CD8-positive, alpha-beta T cell (primary cell): ENCODE measurements at places on chromosomes 7 and 10.

GRCh38 chr7:2446676-2447075 is 29.5 kb downstream of the GRIFIN start:
- no peak for DNase-seq

DNA sequence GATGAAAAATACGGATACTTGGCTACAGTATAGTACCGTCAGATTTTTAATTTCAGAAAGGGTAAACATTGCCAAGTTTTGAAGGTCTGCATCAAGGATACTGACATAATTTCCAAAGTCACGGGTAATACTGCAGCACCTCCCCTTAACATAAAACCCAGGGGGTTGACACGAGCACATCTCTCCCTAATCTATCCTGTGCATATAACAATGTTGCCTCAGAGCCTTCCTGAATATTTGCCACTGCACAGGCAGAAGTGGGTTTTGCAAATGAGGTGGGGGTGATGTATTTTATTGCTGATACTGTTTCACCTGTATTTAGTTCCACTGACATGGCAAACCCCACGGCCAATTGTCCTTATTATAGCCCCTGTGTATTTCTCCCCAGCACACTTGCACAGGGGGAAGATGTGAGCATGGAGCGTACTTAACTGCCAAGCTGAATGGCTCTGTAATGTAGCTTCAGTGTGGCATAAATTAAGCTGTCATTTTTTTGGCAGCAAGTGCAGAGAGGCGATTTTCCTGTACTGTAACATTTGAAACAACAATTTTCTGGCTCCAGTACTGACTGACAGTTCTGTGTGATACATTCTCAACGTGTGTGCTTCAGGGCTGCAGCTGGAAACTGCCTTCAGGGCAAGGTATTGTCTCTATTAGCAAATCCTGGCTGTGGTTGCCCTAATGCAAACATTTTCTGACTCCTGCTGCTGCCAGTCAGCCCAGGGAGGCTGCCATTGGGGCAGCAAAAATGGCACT is 299.6 kb upstream of the SP4 start:
- no peak for DNase-seq

DNA sequence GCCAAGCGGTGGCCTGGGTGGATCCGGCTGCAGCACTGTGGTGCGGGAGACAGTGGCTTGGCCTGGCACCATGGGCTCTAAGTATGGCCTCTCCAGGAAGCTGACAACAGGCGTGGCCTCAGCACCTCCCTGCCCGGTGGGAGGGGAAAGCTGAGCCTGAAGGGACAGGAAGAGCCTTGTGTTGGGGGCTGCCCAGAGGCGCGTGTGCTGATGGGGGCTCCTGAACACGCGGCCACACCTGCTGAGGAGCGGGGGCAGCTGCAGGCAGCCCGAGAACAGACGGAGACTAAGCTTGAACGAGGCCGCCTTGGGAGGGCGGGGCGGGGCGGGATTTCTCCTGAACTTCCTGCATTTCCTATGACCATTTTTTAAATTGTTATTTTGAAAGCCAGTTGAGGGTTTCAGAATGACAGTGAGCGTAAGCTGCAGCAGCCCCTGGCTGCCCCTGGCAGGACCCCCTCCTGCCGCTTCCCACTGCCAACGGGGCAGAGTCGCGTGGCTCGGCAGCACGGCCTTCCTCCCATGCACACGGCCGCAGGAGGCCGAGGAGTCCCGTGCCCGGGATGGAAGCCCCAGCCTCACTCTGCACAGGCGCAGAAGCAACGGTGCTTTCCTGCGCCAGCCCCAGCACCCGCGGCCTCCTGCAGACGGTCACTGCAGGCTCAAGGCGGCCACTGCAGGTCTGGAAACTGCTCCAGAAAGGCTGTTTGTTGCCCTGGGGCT is 43.2 kb downstream of the DPYSL4 start:
- DNase-seq = peak; percentile 26

DNA sequence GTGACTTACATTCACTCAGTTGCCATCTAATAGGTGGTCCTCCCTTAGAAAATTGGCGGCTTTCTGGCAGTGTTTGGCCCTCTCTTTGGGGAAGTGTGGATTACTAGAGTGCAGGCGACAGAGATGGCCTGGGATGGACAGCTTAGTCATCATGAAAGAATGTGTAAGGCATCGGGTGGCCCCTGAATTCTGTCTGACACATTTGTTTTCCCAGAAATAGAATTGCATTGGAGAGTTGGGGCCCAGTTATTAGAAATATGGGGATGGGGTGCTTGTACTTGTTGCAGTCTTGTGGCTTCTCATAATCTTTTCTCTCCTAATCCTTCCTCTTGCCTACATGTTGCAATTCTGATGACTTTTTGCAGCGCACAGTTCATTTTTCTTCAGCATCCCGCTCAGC is 13.8 kb downstream of the TCF7L2 start:
- DNase-seq = no peak

DNA sequence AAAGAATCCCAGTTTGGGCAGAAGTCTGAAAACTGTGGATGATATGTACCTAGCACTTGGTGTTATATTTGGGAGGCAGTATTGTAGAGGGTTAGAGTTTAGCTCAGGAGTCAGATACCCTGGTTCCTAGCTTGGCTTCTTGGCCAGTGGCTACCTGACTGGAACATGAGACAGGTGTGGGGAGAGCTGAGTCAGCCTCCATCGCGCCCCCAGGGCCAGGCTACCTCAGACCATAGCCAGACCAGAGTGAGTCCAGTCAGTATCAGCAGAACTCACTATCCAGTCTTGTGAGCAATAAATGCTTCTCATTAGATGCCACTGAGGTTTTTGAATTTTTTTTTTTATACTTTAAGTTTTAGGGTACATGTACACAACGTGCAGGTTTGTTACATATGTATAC is 26.0 kb downstream of the CYP3A5 start:
- DNase-seq = no peak

- DNase-seq = peak; percentile 51
These were observed 818 bp upstream of the SUPV3L1 start for GRCh38 chr10:69179089-69179742.

GRCh38 chr7:108659261-108659660 is 89.6 kb downstream of the DNAJB9 start:
- DNase-seq = no peak

- DNase-seq = no peak
These were observed 458.6 kb downstream of the PLXNA4 start for GRCh38 chr7:132117636-132118035.

DNA sequence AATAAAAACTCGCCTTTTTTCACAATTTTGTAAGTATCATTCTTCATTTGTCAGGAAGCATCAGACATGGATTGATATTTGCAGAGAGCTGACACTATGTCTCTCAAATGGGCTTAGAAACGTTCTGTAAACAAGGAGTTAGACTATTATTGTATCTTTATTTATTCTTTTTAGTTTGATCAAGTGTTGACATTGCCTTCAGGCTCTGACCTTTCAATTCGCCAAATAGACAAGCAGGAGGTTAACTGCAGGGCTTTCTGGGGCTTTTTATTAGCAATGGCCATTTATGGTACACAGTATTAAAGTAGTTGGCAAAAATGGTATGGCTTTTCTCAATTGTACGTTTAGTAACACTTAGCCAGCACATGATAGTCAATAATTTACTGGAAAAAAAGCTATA is 221.7 kb downstream of the ZWINT start:
- DNase-seq = no peak

DNA sequence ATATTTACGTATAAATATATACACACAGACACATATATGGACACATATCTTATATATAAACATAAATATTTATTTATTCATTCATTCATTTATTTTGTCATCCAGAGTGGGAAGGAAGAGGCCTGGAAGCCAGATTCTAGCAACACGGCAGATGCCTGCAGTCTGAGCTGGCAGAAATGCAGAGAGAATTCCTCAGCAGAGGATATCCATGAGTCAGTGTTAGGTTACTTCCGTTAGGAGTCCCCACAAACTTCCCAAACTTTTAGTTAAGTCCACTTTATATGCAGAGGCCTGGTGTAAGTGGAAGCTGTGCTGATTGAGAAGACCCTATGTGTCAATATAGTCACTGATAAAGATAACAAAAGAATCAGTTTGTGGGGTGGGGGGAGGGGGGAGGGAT is 89.6 kb downstream of the PPP1R17 start:
- no peak for DNase-seq

GRCh38 chr7:23055582-23056178 is 41.8 kb upstream of the HYCC1 start:
- peak; percentile 54 for DNase-seq

GRCh38 chr7:74454925-74455288 is 1.2 kb downstream of the GTF2IRD1 start:
- DNase-seq = no peak

GRCh38 chr10:90007226-90007625 is 305.8 kb downstream of the KIF20B start:
- no peak for DNase-seq

- no peak for DNase-seq
These were observed 471 bp upstream of the TOMM7 start for GRCh38 chr7:22823142-22823497.

GRCh38 chr7:12481722-12482121 is 78.1 kb upstream of the VWDE start:
- no peak for DNase-seq
